ENCODE measurements at places on chromosomes 2 and 18. TPM values are rescaled to one million over a fixed set of nuclear protein-coding genes. Genes with fewer than 3 reads are reported as not detected.

GRCh38 chr2:45851576-45852304, 200.3 kb downstream of the PRKCE start:
- DNase-seq = no peak

The IGFBP2 gene
- total RNA-seq = not detected

The TYW5 gene
- total RNA-seq = 11.6 TPM

The TMEM17 gene
- total RNA-seq = not detected

The FEV gene
- not detected for total RNA-seq

The C2orf80 gene
- not detected for total RNA-seq

All from CD4-positive, alpha-beta memory T cell (primary cell).